ENCODE measurements at places on chromosomes 6 and 20. TPM values are rescaled to one million over a fixed set of nuclear protein-coding genes. Genes with fewer than 3 reads are reported as not detected.
A peak's percentile ranks its signal among the peaks of the same experiment; 100 is the strongest.

Gene DEFB124
- not detected for total RNA-seq

Gene NUP153
- 42.7 TPM for total RNA-seq

Gene CHD6
- total RNA-seq = 17.4 TPM

Gene HCK
- not detected for total RNA-seq

DNA sequence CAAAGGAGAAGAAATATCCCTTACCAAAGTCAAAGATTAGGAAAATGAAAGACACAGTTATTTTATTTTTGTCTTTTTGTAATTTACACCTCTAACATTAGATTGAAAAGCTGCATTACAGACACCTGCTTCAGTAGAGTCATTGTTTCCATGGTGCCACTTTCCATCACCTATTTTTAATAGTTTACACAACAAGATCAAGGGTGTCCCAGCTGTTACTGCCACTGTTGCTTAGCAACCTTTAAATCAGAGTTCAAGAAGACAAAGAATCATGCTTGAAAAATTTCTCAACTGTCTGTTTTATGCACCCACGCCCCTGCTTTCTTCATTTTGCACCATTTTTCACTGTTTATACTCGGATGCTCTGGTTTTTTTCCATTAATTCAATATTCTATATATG lies 668.2 kb upstream of the GJE1 start:
- peak; percentile 56 for DNase-seq

- DNase-seq = peak; percentile 15
These were observed 802 bp downstream of the PEX7 start for GRCh38 chr6:136823128-136823660.

DNA sequence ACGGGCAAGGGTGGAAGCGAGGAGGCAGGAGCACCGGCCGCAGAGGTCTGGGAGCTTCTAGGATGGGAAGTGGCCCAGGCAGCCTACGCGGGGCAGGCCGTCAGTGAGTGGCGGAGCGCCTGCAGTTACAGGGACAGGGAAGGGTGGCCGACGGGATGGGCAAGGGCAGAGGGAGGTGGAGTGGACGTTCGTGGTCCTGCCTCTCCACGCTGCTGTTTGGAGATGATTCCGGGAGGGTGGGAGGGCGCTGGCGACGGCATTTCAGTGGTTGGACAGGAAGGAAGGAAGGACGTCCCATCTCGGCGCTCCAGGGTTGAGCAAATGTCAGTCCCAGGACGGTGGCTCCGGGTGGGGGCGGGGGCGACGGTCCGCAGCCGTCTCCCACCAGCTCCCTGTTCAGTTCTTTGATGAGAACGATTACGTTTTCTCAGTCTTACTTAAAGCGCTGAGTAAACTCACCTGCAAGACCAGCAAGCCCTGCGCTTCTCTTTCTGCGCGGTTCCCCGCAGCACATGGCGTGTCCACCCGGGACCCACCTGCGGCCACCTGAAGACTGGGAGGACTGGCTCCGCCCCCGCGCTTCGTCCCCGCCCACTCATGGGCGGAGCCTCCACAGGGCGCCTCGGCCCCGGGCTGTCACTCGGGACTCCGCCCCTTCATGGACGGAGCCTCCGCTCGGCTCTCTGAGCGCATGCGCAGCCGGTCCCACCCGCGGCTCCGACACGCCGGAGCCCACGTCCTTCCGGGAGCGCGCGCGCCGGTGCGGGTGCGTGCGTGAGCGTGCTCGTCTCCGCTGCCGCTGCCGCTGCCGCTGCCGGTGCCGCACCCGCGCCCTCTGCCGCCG lies at the start of gene DNAJC5:
TSS of gene DNAJC5 (plus strand) at position 769 of the 844 bp plus-strand sequence. CDS start 33,220 bp downstream, outside the sequence.
- DNase-seq = peak; percentile 92
